CD4-positive, alpha-beta T cell (primary cell): ENCODE measurements at places on chromosomes 7 and 10. TPM values are rescaled to one million over a fixed set of nuclear protein-coding genes. Genes with fewer than 3 reads are reported as not detected.
A peak's percentile ranks its signal among the peaks of the same experiment; 100 is the strongest.

DNA sequence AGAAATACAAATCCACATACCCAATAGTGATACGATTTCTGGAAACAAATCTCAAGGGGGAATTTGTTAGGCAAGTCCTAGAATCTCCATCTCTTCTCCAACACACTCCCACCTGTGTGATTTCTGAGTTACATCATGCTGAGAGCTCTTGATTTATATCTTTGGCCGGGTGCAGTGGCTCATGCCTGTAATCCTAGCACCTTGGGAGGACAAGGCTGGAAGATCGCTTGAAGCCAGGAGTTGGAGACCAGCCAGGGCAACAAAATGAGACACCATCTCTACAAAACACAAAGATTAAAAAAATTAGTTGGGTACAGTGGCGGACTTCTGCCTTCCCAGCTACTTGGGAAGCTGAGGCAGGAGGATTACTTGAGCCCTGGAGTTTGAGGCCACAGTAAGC, 1.5 kb upstream of the MTPN start:
- DNase-seq = no peak

DNA sequence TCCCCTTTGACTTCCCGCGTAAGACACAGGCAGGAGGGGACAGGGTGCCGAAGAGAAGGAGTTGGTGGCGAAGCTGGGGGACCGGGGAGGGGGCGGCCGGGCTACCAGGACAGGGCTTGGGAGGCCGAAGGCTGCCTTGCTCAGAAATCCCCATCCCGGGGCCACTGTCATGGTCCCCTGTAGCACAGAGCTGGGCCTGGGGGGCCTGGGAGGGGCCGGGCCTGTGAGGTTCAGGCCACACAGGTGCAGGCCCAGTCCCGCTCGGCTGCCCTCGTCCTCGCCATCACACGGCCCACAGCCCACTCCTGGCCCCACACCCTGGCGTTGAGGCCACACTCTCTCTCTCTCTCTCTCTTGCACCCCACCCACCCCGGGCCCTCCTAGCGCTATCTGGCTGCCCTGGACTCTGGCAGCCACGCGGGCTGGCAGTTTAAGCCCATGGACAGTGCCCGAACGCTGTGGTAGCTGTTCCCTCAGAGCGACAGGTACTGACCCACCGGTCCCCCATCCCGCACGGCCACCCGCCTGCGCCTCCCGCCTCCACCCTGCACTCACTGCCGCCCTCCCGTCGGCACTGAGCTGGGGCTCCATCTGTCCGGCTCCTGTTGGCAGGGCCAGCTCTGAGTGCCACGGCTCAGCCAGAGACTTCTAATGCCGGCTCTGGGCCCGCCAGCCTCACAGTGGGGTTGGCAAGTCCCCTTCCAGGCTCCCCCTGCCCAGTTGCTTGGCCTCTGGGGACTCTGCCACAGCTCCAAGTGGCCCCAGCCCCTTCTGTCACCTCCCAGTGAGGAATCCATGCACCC, 28.0 kb downstream of the TTYH3 start:
- DNase-seq = no peak

Gene PTN
- total RNA-seq = not detected

DNA sequence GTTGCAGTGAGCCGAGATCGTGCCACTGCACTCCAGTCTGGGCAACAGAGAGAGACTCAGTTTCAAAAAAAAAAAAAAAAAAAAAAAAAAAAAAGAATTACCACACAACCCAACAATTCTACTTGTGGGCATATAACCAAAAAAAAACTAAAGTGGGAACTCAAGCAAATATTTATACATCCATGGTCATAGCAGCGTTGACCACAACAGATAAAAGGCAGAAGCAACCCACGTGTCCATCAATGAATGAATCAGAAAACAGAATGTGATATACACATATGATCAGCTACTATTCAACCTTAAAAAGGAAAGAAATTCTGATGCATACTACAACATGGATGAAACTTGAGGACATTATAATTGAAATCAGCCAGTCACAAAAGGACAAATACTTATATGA, 179.3 kb upstream of the NEBL start:
- no peak for DNase-seq

- no peak for DNase-seq
Measured at GRCh38 chr10:48785796-48786195, 101.1 kb downstream of the WDFY4 start.

DNA sequence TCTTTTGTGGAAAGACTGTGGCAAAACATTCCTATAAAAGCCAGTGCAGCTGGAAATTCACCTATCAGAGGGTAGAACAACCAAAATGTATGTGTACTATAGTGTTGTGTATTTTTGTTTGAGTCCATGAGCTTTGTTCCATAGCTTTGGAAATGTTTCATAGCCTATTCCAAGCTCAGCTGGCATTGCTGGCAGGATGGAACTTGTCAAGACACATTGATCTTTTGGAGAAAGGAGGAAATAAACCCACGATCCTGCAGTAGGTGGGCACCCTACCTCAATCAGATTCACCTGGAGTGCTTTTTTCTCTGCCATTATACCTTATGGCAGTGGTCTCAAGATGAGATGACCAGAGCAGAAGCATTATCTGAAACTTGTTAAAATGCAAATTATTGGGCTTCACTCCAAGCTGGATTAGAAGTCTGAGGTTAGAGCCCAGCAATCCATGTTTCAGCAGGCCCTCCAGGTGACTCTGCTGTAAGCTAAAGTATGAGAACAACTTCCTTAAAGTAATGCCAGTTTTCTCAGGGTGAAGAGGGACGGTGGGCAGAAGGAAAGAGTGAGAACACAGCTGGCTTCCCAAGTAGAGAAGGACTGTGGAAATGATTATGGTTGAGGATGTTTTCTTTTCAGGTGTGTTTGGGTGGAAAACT, 30.3 kb upstream of the CDK1 start:
- no peak for DNase-seq

GRCh38 chr7:17939606-17940301, 540 bp downstream of the SNX13 start:
- DNase-seq = peak; percentile 28

Gene CNPY1
- total RNA-seq = not detected
